ENCODE measurements at places on chromosomes 7 and 10.

DNA sequence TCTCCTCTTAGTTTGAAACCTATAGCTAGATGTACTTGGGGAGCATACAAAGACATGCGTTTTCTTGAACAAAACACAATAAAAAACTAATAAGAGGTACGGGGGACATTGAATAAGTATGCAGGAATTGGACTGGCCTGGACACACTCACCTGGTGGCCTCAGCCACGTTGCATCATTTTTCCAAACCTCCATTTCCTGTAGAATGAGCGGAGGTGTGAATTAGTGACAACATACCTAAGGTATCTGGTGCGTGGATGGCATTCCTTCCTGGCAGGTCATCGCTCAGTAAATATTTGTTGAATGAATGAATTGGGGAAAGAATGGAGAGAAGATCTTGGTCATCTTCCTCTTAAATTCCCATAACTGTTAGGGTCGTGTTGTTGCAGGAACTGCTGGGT, 103.2 kb upstream of the CTBP2 start:
- DNase-seq = no peak

DNA sequence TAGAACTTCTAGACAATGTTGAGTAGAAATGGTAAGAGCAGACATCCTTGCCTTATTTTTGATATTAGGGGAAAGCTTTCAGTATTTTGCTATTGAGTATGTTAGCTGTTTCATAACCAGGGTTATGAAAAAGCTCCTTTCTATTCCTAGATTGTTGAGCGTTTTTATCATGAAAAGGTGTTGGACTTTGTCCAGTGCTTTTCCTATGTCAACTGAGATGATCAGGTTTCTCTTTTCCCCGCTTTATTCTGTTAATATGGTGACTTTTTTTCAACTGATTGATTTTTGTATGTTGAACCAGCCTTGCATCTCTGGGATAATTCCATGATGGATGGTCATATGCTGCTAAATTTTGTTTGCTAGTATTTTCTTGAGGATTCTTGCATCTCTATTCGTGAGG, 58.5 kb downstream of the LCOR start:
- no peak for DNase-seq

GRCh38 chr7:74455928-74456327, 2.2 kb downstream of the GTF2IRD1 start:
- no peak for DNase-seq

- no peak for DNase-seq
Observed at GRCh38 chr10:28768227-28768626, 90.9 kb downstream of the BAMBI start.

- no peak for DNase-seq
Observed at GRCh38 chr7:42014625-42015618, 222.1 kb downstream of the GLI3 start.

GRCh38 chr10:87761892-87762291, 56.1 kb downstream of the ATAD1 start:
- DNase-seq = no peak

GRCh38 chr10:95201736-95202135, 7.7 kb downstream of the ACSM6 start:
- no peak for DNase-seq

DNA sequence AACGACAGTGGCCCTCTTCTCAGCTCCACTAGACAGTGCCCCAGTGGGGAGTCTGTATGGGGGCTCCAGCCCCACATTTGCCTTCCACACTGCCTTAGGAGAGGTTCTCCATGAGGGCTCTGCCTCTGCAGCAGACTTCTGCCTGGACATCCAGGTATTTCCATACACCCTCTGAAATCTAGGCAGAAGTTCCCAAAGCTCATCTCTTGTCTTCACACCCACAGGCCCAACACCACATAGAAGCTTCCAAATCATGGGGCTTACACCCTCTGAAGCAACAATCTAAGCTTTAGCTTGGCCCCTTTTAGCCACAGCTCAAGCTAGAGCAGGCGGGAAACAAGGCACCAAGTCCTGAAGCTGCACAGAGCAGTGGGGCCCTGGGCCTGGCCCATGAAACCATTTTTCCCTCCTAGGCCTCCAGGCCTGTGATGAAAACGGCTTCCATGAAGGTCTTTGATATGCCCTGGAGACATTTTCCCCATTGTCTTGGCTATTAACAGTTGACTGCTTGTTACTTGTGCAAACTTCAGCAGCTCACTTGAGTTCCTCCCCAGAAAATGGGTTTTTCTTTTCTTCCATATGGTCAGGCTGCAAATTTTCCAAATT, 89.2 kb downstream of the KBTBD2 start:
- no peak for DNase-seq
